ENCODE measurements at places on chromosomes 5 and 9. TPM values are rescaled to one million over a fixed set of nuclear protein-coding genes. Genes with fewer than 3 reads are reported as not detected.

NME5 gene
- total RNA-seq: 2.0 TPM

MTRR gene
- 28.5 TPM for total RNA-seq

DMGDH gene
- 0.30 TPM for total RNA-seq

IL9 gene
- not detected for total RNA-seq

RNF208 gene
- total RNA-seq: 0.30 TPM

C9orf152 gene
- total RNA-seq: not detected

GCNT1 gene
- 27.3 TPM for total RNA-seq
